CMK (cell line): ENCODE measurements at places on chromosomes 7 and 10.
A peak's percentile ranks its signal among the peaks of the same experiment; 100 is the strongest.

- no peak for DNase-seq
Observed at GRCh38 chr10:90917968-90918318, 2.9 kb downstream of the ANKRD1 start.

DNA sequence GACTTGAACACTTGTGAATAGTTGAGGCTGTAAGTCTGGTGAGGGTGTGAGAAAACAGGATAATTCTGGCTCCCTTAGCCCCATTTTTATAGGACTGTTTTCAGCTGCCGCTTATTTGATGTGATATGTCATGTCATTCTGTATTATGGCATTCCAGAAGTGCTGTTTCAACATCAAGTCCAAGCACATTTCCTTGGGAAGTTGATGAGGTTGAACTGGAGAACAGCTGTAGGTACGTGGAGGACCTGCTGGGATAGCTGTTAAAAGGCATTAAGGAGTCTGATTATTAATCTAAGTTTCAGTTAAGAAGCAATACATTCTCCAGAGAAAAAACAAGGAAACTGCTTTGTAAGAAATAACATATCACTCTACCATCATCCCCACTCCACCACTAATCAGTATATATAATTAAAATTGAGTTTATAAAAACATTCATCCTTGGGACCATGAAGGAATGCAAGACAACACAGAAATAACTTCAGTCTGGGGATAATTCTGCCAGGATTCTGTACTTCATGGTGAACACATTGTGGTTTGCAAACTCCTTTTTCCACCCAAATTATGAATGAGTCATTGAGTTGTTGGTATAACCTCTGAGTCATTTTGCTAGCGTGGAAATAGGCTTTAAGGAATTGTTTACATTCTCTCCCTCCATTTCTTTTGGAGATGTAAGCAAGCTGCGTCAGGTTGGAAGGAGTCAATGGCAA is 39.9 kb upstream of the TMEM229A start:
- no peak for DNase-seq

DNA sequence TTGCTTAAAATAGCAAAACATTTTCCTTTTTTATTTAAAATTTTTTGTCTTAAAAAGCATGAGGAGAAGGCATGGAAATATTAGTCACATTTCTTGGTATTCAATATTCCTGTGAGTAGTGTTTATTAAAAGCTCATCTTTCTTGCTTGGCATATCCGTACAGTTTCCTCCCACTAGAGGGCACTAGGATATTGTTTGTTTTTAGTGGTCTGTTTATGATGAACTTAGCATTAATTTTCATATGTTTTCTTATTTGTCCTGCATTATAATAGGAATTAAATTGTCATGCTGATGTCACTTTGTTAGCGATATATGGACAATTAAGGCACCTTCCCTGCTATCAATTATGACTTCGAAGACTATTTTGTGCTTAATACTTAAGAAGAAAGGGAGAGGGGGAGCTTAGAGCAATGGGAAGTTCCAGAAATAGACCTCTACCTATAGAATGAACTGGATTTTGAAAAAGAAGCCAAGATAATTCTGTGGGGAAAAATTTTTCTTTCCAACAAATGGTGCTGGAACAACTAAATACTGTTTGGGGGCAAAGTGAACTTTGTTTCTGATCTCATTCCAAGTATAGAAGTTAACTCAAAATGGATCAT is 91.0 kb upstream of the STRIP2 start:
- no peak for DNase-seq

DNA sequence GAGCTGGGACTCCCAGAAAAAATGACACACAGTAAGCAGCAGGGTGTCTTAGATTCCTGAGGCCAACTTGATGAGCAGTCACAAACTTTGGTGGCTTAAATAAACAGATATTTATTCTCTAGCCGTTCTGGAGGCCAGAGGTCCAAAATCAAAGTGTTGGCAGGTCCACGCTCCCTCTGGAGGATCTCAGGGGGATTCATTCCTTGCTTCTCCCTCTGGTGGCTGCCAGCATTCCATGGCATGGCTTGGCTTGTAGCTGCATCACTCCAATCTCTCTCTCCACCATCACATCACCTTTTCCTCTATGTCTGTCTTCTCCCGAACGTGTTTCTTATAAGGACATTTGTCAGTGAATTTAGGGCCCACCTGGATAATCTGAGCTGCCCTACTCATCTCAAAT is 98.4 kb downstream of the OSBPL3 start:
- DNase-seq, result no peak

- no peak for DNase-seq
Observed at GRCh38 chr10:90998733-90999511, 78.0 kb upstream of the ANKRD1 start.

DNA sequence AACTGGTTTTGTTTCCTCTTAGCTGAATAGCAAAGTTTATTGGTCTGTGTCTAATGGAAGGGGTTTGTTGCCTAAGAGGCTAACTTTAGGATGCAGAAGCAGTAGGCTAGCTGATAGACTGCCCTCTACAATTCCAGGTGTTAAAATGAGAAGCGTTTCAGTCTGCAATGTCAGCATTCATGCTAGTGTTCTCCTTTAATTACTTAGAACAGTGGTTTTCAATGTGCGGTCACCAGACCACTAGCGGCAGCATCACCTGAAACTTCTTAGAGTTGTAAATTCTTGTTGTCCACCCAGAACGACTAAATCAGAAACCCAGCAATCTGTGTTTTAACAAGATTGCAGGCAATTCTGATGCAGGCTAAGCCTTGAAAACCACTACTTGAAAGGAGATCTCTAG is 392.9 kb downstream of the IPMK start:
- DNase-seq, result no peak

DNA sequence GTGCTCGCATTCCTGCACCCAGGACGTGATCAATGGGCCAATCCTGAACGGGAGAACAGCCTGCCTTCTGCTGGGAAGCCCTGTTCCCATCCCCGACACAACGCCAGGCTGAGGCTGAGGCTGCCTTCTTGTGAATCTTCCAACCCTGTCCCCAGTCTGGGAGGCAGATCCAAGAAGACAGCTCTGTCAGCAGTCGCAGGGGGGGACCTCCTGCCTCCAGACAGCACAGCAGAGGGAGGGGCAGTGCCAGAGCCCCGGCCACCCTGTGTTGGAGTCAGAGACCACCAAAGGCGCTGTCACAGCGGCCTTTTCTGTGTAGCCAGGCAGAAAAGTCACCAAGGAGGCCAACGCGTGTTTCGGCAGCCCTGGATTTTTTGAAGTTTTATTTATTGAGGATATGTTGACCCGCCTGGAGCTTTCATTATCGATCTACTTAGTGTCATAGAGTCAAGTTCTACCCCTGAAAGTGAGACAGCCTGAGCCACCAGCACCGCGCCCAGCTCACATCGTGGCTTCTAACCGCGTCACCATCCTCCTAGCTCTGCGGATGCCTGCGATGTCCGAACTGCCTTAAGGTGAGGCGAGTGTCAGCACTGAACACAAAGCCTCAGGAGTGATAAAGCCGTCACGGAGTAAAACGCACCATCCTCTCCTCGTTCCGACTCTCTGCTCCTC is 86.1 kb downstream of the PTPRN2 start:
- no peak for DNase-seq

GRCh38 chr7:19575909-19576557 is 132.8 kb downstream of the POLR1F start:
- DNase-seq, result no peak

DNA sequence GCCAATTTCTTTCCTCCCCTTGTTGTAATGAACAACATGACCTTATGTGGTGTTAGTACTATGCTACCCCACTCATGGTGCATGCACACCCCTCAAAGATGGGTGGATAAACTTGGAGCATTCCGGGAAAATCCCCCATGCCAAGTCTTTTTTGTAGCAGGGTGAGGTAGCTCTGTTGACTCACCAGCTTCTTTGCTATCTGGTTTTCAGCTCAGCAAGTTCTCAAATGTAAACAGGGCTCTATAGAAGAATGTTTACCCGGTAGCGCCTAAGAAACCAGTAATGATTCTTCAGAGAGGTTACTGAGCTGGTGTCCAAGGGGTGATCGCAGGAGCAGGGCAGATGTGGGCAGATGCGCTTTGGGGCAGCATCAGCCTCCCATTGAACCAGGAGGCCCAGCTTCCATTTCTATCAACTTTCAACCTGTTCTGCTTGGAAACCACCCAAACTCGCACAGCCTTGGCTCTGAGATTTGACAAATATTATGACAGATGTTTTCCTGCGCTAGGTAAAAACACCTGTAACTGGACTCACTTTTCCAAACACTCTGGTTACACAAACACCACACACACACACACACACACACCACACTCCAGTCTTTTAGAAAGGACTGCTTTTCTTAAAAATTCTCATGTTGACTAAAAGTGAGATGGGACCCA is 87.8 kb downstream of the ZRANB1 start:
- no peak for DNase-seq

DNA sequence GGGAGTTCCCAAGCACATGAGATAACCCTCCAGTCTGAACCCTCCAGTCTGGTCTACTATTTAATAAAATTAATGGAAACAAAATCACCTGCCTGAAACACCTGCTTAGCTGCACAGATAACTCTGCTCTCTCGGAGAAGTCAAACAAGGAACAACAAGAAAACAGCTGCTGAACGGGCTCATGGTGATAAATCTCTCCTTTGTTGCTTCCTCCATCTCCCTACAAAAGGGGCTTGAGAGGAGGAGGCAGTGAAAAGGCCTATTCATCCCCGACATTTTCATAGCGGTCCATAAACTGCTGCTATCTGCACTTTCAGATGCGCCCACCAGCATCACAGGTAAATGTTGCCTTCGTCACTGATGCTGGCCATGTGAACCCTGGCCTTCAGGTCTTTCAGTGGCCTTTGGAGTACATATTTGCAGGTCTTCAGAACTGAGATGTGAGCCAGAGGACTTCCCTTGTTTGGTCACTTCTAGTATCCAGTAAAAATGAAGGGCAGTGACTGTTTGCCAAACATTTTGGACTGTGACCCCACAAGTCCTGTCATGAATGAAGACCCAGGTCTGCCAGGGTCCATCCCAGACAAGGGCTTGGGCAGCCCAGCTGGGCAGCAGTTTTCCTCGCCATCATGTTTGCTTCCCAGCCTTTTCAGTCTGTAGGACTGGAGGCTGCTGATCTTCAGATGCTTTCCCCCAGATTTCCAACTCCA is 15.9 kb downstream of the FKBP6 start:
- DNase-seq, result no peak

DNA sequence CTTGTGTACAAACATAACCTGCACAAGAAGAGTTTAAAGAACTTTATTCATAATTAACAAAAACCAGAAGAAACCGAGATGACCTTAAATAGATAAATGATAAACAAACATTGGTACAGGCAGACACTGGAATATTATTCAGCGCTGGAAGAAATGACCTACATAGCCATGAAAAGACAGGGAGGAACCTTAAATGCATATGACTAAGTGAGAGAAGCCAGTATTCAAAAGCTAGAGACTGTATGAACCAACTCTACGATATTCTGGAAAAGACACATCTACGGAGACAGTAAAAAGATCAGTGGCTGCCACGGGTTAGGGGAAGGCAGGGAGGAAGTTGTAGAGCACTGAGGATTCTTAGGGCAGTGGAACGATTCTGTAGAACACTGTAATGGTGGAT is 333.8 kb upstream of the AKR1E2 start:
- DNase-seq, result no peak

DNA sequence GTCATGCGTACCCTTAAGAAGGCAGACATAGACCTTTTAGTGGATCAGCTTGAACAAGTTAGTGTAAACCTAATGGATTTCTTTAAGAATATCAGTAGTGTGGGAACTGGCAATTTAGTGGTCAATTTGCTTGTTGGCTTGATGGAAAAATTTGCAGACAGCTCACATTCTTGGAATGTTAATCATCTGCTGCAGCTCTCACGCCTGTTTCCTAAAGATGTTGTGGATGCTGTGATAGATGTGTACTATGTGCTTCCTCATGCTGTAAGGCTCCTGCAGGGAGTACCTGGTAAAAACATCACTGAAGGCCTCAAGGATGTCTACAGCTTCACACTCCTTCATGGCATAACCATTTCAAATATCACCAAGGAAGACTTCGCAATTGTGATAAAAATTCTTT is 103.4 kb downstream of the ABCA13 start:
- DNase-seq, result no peak

DNA sequence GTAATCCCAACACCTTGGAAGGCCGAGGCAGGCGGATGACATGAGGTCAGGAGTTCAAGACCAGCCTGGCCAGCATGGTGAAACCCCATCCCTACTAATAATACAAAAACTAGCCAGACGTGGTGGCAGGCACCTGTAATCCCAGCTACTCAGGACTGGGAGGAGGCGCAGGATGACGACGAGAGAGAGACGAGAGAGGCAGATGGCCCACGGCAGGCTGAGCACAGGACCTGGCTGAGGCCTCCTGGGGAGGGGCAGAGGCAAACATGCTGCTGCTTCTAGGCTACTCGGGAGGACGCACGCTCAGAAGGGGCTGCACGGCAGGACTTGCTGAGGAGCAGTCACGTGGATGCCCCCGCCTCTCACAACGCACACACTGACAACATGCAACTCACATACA is 22.4 kb downstream of the DIP2C start:
- no peak for DNase-seq

DNA sequence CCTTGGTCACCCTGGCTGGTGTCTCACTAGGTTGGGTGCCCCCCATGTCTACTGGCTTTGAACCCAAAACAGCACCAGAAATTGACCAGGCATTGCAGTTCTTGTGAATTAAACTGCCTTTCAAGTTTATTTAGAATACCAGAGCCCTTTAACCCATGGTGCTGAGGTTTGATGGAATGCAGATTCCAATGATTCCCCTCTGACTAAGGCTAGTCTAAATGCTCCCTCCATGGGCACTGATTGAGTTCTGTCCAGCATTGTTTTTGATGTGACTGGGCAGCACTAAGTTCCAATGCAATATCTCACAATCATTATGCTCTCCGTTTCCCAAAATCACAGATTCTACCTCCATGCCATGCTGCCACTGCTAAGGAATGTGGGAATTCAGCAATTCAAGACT is 1047.4 kb upstream of the LRRN3 start:
- no peak for DNase-seq

- DNase-seq, result peak; percentile 14
Observed at GRCh38 chr7:24705461-24705954, 51.8 kb downstream of the GSDME start.
